CD4-positive, CD25-positive, alpha-beta regulatory T cell (primary cell): ENCODE measurements at places on chromosomes 13 and 19. TPM values are rescaled to one million over a fixed set of nuclear protein-coding genes. Genes with fewer than 3 reads are reported as not detected.

Gene PRPF31
- total RNA-seq = 57.8 TPM

Gene KCTD4
- total RNA-seq = not detected

Gene KCNJ14
- total RNA-seq = 2.2 TPM

Gene KLK7
- total RNA-seq = not detected

Gene FXYD1
- total RNA-seq = 1.6 TPM

Gene GFY
- not detected for total RNA-seq

Gene ATXN8OS
- not detected for total RNA-seq

Gene MYPOP
- 8.7 TPM for total RNA-seq

Gene MAP3K10
- total RNA-seq = 25.8 TPM

Gene HSPB6
- not detected for total RNA-seq

Gene C5AR1
- 0.91 TPM for total RNA-seq

Gene FCGBP
- 8.4 TPM for total RNA-seq

Gene ELSPBP1
- total RNA-seq = not detected

Gene SPTBN4
- not detected for total RNA-seq

Gene OR7A5
- not detected for total RNA-seq

Gene CIRBP
- 497 TPM for total RNA-seq

Gene RUBCNL
- not detected for total RNA-seq

Gene PKN1
- total RNA-seq = 151 TPM

Gene TYROBP
- not detected for total RNA-seq

Gene ZNF208
- 1.0 TPM for total RNA-seq

Gene ZNF302
- 14.6 TPM for total RNA-seq

Gene TMEM59L
- not detected for total RNA-seq

Gene NLRP7
- total RNA-seq = not detected

Gene ZNF600
- 22.3 TPM for total RNA-seq

Gene ZNF222
- total RNA-seq = 5.0 TPM

Gene USF2
- 277 TPM for total RNA-seq

Gene CLDND2
- not detected for total RNA-seq

Gene NKPD1
- 0.72 TPM for total RNA-seq

Gene ZNF846
- total RNA-seq = 8.4 TPM

Gene ADGRE3
- total RNA-seq = not detected

Gene TRPM4
- not detected for total RNA-seq

Gene SUPT20H
- total RNA-seq = 86.4 TPM

Gene RGCC
- total RNA-seq = 370 TPM

Gene CLDN10
- not detected for total RNA-seq

Gene NTN5
- 2.3 TPM for total RNA-seq

Gene CD70
- 24.3 TPM for total RNA-seq

Gene SIGLEC8
- not detected for total RNA-seq

Gene ACP7
- total RNA-seq = not detected

Gene RNF17
- not detected for total RNA-seq

Gene ZFP36
- 1,400 TPM for total RNA-seq

Gene CYP2F1
- 0.25 TPM for total RNA-seq

Gene BABAM1
- 82.3 TPM for total RNA-seq

Gene CATSPERD
- total RNA-seq = not detected

Gene KEAP1
- 26.2 TPM for total RNA-seq

Gene AXL
- total RNA-seq = not detected

Gene CRB3
- total RNA-seq = 1.6 TPM

Gene ZNF576
- total RNA-seq = 8.7 TPM

Gene GRAMD1A
- 179 TPM for total RNA-seq

Gene KLF12
- total RNA-seq = 95.1 TPM

Gene FBXO17
- not detected for total RNA-seq

Gene SIGLEC9
- total RNA-seq = 1.1 TPM

Gene METTL21C
- not detected for total RNA-seq

Gene PSPN
- total RNA-seq = 1.0 TPM

Gene ZNF358
- total RNA-seq = 0.30 TPM

Gene TNNT1
- total RNA-seq = not detected

Gene FRY
- total RNA-seq = 12.8 TPM

Gene OLFM2
- 7.7 TPM for total RNA-seq

Gene RFPL4AL1
- not detected for total RNA-seq
